ENCODE measurements at places on chromosomes 2 and 18. TPM values are rescaled to one million over a fixed set of nuclear protein-coding genes. Genes with fewer than 3 reads are reported as not detected.
A peak's percentile ranks its signal among the peaks of the same experiment; 100 is the strongest.

ANKRD30BL gene
- 2.2 TPM for total RNA-seq

ALK gene
- 14.7 TPM for total RNA-seq

ZSWIM2 gene
- not detected for total RNA-seq

CRYBA2 gene
- 1.3 TPM for total RNA-seq

TRIM43 gene
- total RNA-seq: not detected

GRCh38 chr18:45280481-45281276 is 334.6 kb upstream of the SLC14A2 start:
- no peaks in the 10 kb centered on the region for H3K36me3 ChIP-seq
- peaks cover 3% of the 10 kb centered on the region for H3K27me3 ChIP-seq
- no peak overlapping the region for H3K27ac ChIP-seq

DNA sequence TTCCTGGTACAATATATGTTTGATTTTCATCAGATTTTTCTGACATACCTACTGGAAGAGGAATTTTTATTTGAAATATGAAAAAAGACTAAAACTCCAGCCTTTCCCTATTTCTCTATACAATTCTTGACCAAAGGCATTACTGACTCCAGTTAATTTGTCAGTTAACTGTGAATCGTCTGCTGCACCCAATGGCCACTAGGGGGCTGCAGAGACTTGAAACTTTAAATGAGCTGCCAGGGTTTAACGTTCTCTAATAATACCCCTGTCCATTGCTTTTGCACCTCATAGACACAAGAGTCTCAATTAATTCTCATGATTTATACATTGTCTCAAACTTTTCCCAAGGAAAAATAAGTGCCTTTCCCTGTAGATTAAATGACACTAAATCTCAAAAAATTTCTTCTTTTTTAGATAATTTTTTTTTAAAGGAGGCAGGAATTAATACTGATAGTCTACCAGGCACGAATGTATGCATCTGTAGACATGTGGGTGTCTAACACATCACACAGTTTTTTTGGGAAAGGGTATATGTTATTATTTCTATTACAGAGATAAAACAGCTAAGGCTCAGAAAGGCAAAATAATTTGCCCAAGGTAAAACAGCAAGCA is 1.8 kb upstream of the ALK start:
- H3K4me1 ChIP-seq: peaks cover 10% of the 10 kb centered on the region
- H3K36me3 ChIP-seq: no peaks in the 10 kb centered on the region
- H3K27me3 ChIP-seq: no peaks in the 10 kb centered on the region

DNA sequence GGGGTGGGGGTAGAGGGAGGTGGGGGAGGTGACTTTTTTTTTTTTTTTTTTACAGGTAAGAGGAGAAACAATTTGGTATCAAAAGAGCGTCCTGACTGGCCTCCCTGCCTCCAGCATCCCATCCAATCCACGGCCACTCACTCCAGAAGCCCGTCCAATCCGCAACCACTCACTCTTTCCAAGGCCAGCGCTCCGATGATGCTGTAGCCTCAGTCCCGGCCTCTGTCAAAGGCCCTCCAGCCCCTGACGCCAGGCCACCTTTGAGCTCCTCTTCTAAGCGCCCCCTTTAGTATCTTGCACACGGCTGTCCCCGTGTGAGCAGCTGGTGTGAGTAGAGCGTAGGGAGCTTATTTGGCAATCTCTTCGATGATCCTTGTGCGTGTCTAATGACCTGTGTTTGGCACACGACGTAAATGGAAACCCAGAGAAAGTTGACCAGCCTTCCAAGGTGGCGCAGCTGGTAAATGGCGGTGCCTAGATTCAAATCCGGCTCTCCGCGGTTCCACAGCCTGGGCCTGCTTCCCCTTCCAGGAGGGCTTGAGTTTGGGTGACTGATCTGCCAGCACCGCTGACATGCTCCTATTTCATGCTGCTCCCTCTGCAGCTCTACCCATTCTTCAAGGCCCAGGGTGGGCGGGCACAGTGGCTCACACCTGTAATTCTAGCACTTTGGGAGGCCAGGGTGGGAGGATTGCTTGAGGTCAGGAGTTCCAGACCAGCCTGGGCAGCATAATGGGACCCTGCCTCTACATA is 23.8 kb upstream of the PXDN start:
- H3K4me1 ChIP-seq: peaks cover 5% of the 10 kb centered on the region
- H3K36me3 ChIP-seq: no peaks in the 10 kb centered on the region
- no peak overlapping the region for H3K4me3 ChIP-seq
- no peak overlapping the region for H3K27ac ChIP-seq

- no peaks in the 10 kb centered on the region for H3K27me3 ChIP-seq
- no peaks in the 10 kb centered on the region for H3K4me1 ChIP-seq
- no peak overlapping the region for H3K4me3 ChIP-seq
- H3K36me3 ChIP-seq: no peaks in the 10 kb centered on the region
- H3K27ac ChIP-seq: no peak overlapping the region
Observed at GRCh38 chr2:29060441-29060840, 13.9 kb downstream of the PCARE start.

GRCh38 chr2:213740453-213740852 is 456.2 kb downstream of the SPAG16 start:
- H3K27ac ChIP-seq: no peak overlapping the region
- H3K4me1 ChIP-seq: no peaks in the 10 kb centered on the region
- H3K27me3 ChIP-seq: no peaks in the 10 kb centered on the region
- no peak overlapping the region for H3K4me3 ChIP-seq
- DNase-seq: no peak

GRCh38 chr2:211473116-211473515 is 916.7 kb downstream of the CPS1 start:
- no peaks in the 10 kb centered on the region for H3K27me3 ChIP-seq
- no peaks in the 10 kb centered on the region for H3K36me3 ChIP-seq
- DNase-seq: no peak

- H3K27me3 ChIP-seq: no peaks in the 10 kb centered on the region
- no peaks in the 10 kb centered on the region for H3K4me1 ChIP-seq
- no peak overlapping the region for H3K27ac ChIP-seq
Observed at GRCh38 chr2:178328037-178328436, 122.9 kb downstream of the PRKRA start.

- H3K4me1 ChIP-seq: no peaks in the 10 kb centered on the region
- no peaks in the 10 kb centered on the region for H3K27me3 ChIP-seq
- no peak overlapping the region for H3K27ac ChIP-seq
- DNase-seq: no peak
Observed at GRCh38 chr2:150120326-150120955, 367.0 kb downstream of the RND3 start.

- H3K36me3 ChIP-seq: no peaks in the 10 kb centered on the region
- H3K4me3 ChIP-seq: no peak overlapping the region
- H3K27ac ChIP-seq: no peak overlapping the region
- peak; percentile 71 for DNase-seq
- H3K4me1 ChIP-seq: peaks cover 14% of the 10 kb centered on the region
Observed at GRCh38 chr2:27884601-27885000, 5.6 kb downstream of the RBKS start.

GRCh38 chr2:147449323-147449991 is 395.4 kb upstream of the ACVR2A start:
- no peaks in the 10 kb centered on the region for H3K36me3 ChIP-seq
- H3K27ac ChIP-seq: peak overlapping the region; percentile 92
- H3K27me3 ChIP-seq: no peaks in the 10 kb centered on the region
- no peak overlapping the region for H3K4me3 ChIP-seq
- peaks cover 61% of the 10 kb centered on the region for H3K4me1 ChIP-seq
- DNase-seq: peak; percentile 70

DNA sequence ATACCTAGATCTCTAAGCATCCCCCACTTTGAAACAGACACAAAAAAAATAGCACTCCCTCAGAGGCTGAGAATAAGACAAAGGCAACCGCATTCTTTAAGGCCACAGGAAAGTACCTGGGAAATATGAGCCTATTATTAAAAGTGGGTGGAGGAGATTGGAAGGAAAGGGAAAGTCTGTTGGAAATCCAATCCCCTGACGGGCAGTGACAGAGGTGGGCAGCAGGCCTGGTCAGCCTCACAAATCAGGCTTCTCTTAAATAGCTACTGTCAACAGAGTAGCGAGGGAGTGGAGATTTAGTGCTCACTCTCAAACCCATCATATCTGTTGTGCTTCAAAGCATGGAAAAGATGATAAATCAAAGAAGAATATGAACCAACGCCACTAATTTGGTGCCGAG is 324.4 kb downstream of the ALK start:
- no peaks in the 10 kb centered on the region for H3K27me3 ChIP-seq
- no peak for DNase-seq
- H3K36me3 ChIP-seq: no peaks in the 10 kb centered on the region
- H3K4me3 ChIP-seq: no peak overlapping the region
- no peaks in the 10 kb centered on the region for H3K4me1 ChIP-seq
